GM23338 (cell line): ENCODE measurements at places on chromosomes 2 and 18. TPM values are rescaled to one million over a fixed set of nuclear protein-coding genes. Genes with fewer than 3 reads are reported as not detected.

The MRPL53 gene
- polyA plus RNA-seq, result 65.1 and 70.4 TPM in 2 replicates

The ALK gene
- not detected in 2 replicates for polyA plus RNA-seq

The RGPD4 gene
- not detected in 2 replicates for polyA plus RNA-seq

The KYNU gene
- 0.10 and 0.21 TPM in 2 replicates for polyA plus RNA-seq

The DNPEP gene
- polyA plus RNA-seq, result 44.9 and 49.2 TPM in 2 replicates

The ATG4B gene
- 104 and 116 TPM in 2 replicates for polyA plus RNA-seq

The TRIM54 gene
- polyA plus RNA-seq, result 1.6 and 3.4 TPM in 2 replicates

The SERPINB7 gene
- not detected in 2 replicates for polyA plus RNA-seq

GRCh38 chr2:168730344-168730743 is 72.1 kb upstream of the NOSTRIN start:
- DNase-seq, result peak; percentile 42

DNA sequence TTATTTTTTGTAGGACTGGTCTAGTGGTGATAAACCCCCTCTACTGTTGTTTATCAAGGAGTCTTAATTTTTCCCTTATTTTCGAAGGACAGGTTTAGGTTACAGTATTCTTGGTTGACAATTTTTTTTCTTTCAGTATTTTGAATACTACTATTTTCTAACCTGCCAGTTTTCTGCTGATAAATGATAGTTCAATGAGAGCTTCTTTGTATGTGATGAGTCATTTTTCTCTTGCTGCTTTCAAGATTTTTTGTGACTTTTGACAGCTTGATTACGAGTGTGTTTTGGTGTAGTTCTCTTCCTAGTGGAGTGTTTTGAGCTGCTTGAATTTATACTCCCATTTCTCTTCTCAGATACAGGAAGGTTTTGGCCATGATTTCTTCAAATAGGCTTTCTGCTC is 77.5 kb downstream of the ACSL3 start:
- no peak for DNase-seq

DNA sequence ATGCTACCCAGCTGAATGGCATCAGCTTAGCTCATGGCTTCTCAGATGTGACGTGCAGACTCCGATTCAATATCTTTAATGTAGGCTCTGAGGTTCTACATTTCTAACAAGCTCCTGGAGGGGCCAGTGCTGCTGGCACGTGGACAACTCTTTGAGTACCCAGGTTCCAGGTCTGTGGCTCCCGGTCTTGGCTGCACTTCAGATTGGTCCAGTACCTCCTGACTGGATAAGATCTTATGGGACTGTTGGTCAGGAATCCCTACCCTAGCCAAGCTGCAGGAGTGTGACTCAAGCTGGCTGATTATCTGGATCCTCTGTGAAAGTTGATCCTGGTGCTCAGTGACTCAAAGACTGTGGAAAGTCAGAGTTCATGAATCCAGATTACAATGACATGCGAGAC is 222.1 kb downstream of the ANKRD30B start:
- DNase-seq, result no peak

- no peak for DNase-seq
These were observed 139.4 kb upstream of the GLI2 start for GRCh38 chr2:120596191-120596811.

GRCh38 chr2:127517465-127517864 is 8.8 kb downstream of the IWS1 start:
- DNase-seq, result no peak

- no peak for DNase-seq
These were observed 100.6 kb downstream of the UPP2 start for GRCh38 chr2:158202161-158202815.

- DNase-seq, result peak; percentile 68
These were observed 66.3 kb downstream of the MYO5B start for GRCh38 chr18:50128506-50129271.

DNA sequence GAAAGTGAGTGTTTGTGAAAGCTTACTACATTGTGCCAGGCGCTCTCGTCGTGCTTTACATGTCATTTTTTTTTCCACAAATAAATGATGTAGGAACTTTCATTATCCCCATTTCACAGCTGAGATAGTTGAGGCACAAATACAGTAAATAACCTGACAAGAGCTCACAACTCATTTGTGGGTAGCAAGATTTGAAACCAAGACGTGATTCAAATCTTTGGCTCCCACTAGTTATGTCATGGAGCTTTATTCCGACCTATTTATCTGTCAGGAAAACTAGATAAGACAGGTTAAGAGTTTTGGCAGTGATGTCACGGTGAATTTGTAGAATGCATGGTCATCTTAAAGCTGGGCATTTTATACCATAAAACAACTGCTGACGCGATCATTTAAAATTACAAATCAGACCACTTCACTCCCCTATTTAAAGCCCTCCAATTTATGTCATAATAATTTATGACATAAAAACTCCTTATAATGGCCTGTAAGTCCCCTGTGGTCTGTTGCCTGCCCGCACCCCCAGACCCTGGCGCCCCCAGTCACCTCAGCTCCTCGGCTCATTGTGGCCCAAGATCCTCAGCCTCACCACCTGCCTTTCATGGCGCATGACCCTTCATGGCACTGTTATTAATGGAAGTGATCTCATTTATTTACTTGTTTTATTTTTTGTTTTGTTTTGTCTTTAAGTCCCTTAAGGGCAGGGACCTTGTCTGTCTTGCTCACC is 678 bp upstream of the ZNF24 start:
- DNase-seq, result no peak

GRCh38 chr2:201128033-201128432 is 12.1 kb downstream of the CFLAR start:
- DNase-seq, result no peak

GRCh38 chr2:239146011-239146641 is 254.7 kb downstream of the HDAC4 start:
- DNase-seq, result no peak

GRCh38 chr2:225037415-225038230 is 4.6 kb downstream of the DOCK10 start:
- no peak for DNase-seq

GRCh38 chr2:236689981-236690380 is 120.4 kb downstream of the ACKR3 start:
- no peak for DNase-seq

- DNase-seq, result peak; percentile 82
These were observed 10.8 kb upstream of the ERMN start for GRCh38 chr2:157336137-157337010.
